ENCODE measurements at places on chromosomes 1 and 21.

- DNase-seq, result no peak
These were observed 64.2 kb upstream of the SH3GLB1 start for GRCh38 chr1:86640161-86640670.

GRCh38 chr1:86224651-86225310, 68.2 kb upstream of the COL24A1 start:
- DNase-seq, result no peak

GRCh38 chr21:41367945-41368734, 6.3 kb downstream of the MX2 start:
- no peak for DNase-seq

DNA sequence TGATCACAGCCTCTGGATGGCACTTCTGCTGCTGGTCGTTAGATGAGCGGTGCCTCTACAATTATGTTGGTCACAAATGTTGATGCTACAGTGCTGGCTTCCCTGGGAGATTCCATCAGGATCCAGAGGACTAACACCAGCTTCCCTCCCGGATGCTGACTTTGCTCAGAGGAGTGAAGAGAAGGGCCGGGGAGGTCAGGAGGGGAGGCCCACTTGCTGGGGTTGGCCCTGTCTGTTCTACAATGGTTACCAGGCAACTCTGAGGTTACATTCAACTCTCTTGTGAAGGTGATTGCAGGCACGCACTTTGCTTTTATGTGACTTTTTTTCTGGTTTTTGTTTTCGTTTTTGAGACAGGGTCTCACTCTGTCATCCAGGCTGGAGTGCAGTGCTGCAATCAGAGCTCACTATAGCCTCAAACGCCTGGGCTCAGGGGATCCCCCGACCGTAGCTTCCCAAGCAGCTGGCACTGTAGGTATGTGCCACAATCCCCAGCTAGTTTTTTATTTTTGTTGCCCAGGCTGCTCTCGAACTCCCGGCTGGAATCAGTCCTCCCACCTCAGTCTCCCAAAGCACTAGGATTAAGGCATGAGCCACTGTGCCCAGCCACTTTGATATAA, 112.5 kb downstream of the ADSS2 start:
- no peak for DNase-seq

- no peak for DNase-seq
These were observed 14.5 kb downstream of the SCYL3 start for GRCh38 chr1:169879034-169879840.

- DNase-seq, result no peak
These were observed 968 bp downstream of the CSMD2 start for GRCh38 chr1:34163792-34164731.

DNA sequence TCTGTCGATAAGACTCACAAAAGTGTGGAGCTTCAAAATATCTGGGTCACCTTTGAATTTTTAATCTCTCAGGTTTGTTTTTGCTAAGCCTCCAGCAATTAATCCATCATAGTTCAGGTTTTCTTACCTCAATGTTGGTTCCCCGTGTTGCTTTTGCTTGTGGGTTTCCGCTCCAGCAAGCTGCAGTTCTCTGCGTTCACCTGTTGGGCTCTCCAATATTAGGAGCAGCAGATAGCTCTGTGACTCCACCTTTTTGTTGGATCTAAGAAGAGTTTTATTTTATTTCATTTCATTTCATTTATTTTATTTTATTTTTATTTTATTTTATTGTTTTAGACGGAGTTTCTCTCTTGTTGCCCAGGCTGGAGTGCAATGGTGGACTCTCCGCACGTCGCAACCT, 335.5 kb downstream of the COL11A1 start:
- no peak for DNase-seq

DNA sequence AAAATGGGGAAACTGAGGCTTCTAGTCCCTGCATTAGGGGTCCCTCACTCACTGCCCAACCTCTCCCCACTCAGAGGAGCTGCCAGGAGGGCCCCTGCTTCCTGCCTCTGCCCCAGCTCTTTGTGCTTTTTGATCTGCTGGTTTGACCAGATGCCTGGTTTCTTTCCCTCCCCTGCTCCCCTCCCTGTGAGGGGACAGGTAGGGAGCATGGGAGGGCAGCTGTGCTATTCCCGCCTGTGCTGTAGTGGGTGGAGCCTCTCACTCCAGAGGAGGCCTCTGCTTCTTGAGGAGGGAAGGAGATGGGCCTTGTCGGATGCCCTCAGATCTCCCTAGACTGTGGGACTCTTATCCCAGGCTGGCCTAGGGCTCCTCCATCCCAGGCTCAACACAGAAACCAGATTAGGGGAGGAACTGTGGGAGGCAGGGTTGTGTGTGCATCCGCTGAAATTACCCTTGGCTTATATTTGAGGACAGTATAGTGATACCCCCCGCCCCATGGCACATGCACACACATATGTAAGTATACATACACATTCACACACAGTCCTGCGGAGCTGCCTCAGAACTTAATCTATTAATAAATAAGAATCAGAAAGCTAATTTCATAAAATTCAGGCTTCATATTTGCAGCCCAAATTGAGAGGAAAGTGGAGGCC, 4.6 kb downstream of the BOLA1 start:
- no peak for DNase-seq

GRCh38 chr1:176049582-176049981, 157.5 kb downstream of the COP1 start:
- no peak for DNase-seq

- no peak for DNase-seq
These were observed 214.3 kb upstream of the NR5A2 start for GRCh38 chr1:199813198-199813597.

GRCh38 chr1:113835686-113836290, 23.5 kb upstream of the RSBN1 start:
- DNase-seq, result no peak

DNA sequence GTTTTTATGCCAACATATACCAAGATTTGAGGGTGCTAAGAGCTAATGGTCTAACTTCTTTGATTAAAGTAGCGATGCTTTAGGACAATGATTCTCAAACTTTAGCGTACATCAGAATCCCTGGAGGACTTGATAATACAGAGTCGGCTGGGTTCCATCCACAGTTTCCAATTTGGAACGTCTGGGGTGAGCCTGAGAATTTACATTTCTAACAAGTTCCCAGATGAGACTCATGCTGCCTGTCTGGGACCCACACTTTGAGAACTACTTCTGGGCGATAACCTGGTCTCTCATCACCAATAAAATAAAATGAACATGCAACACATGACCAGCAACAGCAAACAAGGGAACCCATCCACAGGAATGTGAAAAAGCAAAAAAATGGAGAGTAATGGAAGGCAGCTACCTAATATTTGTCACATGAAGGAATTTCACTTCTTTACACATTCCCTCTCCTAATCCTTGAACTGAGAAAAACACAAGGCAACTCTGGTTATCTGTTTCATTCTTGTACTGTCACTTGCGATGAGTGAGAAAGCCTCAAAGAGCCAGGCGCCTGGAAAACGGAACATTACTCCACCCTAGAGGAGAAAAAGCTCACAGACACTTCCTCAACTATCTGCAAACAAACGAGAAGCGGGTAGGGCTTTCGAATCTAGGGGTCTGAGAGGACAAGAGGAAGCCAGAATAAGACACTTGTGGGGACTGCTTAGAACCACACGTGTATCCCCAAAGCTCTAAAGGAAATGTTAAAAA, 14.0 kb downstream of the HSF2BP start:
- DNase-seq, result no peak

DNA sequence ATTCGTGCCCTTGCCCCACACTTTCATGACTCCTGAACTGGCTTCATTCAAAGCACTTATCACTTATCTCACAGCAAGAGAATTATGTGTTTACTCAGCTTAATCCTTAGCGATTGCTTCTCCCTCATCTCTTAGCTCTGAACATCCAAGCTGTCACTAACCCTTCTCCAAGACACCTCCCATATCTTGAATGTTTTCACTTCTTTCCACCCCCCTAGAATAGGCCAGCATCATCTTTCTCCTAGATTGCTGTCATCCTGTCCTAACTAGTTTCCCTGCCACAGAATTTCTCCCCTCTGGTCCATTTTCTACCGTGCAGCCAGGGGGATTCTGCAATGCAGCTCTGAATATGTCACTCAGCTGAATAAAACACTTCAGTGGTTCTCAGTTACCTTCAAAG, 68.6 kb upstream of the SPATA6 start:
- DNase-seq, result no peak

DNA sequence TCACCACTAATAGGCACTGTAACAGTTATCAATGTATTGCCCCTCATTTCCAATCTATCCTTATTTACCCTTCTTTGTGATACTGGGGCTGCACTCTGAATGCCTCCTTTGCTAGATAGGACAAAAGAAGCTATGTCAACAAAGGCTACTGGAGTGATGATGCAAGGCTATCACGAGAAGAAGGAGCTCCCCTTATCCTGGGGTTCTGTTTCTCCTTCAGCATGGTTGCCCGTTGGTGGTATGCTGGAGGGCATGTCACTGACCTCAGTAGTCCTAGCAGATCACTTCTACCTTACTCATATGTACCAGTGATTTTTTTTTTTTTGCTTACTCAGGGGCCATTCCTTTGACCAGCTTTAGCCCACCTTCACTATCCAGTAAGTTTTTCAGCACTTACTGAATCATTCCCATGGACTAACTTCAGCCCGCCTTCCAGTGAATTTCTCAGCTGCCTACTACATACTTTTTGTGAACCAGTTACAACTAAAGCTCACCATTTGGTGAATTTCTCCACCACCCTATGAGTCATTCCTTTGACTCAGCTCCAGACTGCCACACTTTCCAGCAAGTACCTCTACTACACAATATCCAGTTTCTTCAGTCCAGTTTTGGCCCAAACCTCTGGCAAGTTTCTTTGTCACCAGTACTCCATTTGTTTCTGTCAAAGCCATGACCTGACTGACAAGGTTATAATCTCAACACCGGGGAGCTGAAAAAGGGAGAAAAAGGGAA, 944.5 kb downstream of the KCNT2 start:
- DNase-seq, result no peak

DNA sequence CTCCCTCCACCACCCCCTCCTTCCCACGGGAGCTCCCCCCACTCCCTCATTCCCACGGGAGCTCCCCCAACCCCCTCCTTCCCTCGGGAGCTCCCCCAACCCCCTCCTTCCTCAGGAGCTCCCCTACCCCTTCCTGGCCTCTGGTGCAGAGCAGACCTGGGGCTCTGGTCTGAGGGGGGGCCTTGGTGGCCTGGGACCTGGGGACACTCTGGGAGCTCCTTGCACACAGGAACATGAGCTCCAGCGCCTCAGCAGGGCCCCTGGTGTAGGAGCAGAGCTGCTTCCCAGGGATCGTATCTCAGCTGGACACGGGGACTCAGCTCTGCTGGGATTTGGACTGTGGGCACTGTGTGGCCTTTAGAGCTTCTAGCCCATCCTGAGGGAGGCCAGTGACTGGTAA, 19.7 kb upstream of the PRSS38 start:
- DNase-seq, result no peak

GRCh38 chr1:202713110-202713509, 2.9 kb upstream of the SYT2 start:
- DNase-seq, result no peak

- no peak for DNase-seq
These were observed 102.8 kb upstream of the PROX1 start for GRCh38 chr1:213884942-213885341.

DNA sequence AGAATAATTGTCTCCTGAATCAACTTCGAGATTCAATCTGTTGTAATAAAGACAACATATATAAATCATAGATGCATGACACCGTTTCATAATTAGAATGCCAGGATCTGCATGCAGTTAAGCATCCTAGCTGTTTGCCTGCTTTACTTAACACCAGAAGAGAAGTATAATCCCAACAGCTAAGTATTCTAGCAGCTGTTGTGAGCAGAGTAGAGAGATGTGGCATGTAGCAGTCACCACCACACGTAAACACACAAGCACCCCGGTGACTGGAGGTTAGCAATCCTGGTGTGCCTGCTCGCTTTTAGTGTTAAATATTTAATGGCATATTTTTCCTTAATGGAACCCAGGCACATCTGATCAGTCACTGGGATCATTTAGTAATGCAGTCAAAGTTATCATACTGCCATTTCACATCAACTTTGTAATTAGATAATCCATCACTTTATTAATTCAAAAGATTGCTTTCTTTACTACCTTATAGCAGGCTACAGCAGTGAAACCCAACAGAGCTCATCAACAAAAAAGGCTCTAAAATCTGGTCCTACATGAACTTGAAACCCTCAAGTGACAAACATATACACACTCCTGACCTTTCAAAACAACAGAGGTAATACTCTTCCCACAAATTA, 187.9 kb downstream of the SMYD3 start:
- no peak for DNase-seq

- DNase-seq, result no peak
These were observed 476.6 kb downstream of the SETD4 start for GRCh38 chr21:35583566-35584216.

- DNase-seq, result no peak
These were observed 395.6 kb downstream of the SETD4 start for GRCh38 chr21:35664683-35665082.

Data from stimulated activated CD4-positive, alpha-beta T cell treated with anti-CD3 and anti-CD28 coated beads, TNF-alpha, amount 100 ng/mL, for 48 hours (primary cell).